ENCODE measurements at places on chromosomes 5 and 9.

DNA sequence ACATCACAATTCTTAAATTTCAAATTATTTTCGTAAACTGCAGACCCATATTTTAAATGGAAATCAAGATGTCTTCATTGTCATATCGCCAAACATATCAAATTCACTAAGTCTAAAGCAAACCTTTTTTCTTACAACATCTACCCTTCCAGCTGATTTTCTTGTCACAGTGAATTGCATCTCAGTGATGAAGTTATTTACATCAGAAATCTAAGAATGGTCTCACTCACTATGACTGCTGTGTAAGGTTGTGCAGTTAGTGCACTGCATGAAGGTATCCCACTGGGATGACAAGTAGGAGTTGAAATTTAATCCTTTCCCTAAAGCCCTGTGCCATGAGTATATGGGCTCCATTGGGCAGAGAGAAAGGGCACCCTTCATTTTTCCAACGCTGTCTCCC is 399.4 kb upstream of the ITGA1 start:
- DNase-seq: no peak

DNA sequence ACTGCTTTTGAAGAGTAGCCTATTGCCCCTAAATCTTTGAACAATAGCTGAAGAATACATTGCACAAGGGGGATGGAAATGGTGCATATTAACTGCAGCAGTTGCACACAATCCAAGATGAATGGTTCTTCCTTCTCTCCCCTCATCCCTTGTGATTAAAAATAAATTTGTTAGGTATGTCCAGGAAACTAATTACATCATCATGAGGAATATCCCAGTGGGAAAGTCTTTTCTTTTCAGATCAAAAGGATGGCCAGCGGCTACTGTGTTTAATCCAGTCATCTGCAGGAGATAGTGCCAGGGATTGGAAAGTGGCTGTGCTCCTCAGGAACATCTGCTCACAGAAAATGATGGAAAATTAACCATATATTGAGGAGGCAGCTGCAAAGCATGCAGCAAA is 508.4 kb upstream of the SEMA6A start:
- no peak for DNase-seq

DNA sequence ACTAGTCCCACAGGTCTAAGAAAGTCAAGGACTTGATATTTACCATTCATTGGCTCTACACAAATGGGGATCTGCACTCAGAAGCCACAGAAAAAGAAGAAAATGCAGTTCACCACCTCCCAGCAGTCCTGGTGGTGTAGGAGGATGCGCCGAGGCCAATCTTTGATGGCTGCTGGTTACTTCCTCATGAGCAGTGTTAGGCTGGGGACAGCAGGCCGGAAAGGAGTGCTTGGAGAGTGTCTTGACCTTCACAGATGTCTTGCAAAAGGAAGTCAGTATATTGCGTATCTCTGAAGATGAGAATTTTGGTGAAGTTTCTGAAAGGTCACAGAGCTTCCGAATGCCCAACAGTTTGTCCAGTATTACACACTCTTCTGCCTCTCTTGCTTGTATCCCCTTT is 597.0 kb downstream of the EBF1 start:
- DNase-seq: no peak

- DNase-seq: no peak
These were observed 46.1 kb downstream of the DCP2 start for GRCh38 chr5:113022661-113023060.

DNA sequence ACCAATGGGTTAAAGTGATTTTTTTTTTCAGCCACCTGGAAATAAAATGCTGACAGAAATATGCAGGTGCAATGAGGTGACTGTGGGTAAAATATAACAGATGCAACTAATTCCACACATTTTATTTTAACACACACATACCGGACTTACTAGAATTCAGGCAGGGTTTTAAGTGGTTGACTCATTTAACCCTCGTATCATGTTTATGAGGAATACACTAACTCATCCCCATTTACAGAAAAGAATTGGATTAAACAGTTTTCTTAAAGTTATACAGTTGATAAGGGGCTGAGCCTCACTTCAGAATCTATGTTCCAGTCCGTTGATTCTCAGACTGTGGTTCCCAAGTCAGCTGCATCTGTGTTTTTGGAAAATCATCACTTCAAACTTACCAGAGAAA is 207.5 kb downstream of the CHSY3 start:
- DNase-seq: no peak

DNA sequence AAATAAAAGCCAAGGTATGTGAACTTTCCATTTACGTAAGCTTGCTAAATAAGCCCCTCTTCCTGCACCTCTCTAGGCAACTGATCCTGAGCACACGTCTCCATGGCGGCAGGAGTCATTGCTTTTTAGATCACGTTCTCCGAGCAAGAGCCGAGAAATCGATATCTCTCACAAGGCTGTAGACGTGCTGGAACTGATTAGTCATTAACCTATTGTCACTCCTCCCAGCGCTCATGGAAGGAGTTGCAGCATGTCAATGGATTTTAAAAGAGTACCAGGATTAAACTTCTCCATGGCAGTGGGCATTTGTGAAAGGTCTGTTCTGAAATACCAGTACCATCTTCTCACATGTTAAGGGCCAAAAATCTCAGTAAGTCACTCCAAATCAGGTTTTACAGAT is 4.7 kb upstream of the ADCY2 start:
- no peak for DNase-seq

- no peak for DNase-seq
These were observed 132.7 kb upstream of the POU5F2 start for GRCh38 chr5:93874080-93874479.

DNA sequence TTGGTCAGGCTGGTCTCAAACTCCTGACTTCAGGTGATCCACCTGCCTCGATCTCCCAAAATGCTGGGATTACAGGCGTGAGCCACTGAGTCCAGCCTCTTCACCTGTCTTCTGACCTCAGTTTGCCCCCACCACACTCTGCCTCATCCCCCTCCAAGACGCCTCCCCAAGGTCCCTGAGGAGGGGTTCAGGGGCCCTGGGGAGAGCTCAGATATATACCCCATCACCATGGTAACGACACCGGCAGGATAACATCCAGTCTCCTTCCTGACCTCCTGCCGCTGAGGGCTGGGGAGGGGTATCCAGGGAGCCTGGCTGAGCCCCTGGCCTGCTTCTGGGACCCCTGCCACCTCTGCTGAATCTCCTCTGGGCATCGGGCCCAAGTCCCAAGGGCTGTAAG is 19.7 kb upstream of the PSD2 start:
- DNase-seq: no peak

DNA sequence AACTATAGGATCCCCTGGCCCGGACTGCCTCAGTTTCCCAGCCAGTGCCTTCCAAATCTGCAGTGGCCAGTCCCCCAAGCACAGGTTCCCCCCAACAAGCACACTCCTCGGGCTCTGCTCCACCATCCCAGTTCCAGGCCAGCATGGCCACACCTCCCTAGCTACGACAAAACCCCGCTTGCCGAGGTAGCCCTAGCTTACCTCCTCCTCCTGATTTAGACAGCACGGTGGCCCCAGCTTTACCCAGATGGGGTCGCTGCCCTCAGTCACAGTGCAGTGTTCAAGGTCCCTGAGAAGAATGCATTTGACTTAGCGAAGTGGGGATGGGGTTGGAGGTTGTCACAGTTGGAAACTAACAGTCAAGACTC is 40.8 kb upstream of the GARNL3 start:
- no peak for DNase-seq

DNA sequence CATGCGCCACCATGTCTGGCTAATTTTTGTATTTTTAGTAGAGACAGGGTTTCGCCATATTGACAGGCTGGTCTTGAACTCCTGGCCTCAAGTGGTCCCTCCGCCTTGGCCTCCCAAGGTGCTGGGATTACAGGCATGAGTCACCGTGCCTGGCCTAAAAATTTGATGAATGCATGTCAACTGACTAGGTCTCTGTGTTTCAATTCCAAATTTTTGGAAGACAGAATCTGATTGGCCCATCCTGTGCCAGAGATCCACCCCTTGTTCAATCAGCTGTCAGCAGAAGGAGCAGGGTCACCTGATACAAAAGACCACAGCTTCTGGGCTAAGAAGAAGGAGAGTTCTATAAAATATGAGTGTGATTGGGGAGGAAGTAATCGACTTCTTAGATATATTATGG is 43.5 kb upstream of the COL15A1 start:
- no peak for DNase-seq

GRCh38 chr5:180395540-180396274 is 42.6 kb upstream of the GFPT2 start:
- DNase-seq: no peak

GRCh38 chr5:115872447-115872846 is 30.7 kb downstream of the AP3S1 start:
- DNase-seq: no peak

DNA sequence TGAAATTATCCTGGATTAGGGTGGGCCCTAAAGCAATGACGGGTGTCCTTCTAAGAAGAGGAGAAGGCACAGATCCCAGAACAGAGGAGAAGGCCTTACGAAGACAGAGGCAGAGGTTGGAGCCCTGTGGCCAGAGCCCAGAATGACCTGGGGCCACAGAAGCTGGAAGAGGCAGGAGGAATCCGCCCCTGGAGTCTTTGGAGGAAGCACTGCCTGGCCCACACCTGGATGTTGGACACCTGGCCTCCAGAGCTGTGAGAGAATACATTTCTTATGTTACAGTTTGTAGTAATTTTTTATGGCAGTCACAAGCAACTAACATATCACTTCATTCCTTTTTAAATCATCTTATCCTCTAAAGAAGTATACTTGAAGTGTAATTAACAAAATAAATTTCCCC is 8.5 kb downstream of the MRPL36 start:
- DNase-seq: no peak

- no peak for DNase-seq
These were observed 31.7 kb downstream of the UBE2QL1 start for GRCh38 chr5:6480133-6481051.

DNA sequence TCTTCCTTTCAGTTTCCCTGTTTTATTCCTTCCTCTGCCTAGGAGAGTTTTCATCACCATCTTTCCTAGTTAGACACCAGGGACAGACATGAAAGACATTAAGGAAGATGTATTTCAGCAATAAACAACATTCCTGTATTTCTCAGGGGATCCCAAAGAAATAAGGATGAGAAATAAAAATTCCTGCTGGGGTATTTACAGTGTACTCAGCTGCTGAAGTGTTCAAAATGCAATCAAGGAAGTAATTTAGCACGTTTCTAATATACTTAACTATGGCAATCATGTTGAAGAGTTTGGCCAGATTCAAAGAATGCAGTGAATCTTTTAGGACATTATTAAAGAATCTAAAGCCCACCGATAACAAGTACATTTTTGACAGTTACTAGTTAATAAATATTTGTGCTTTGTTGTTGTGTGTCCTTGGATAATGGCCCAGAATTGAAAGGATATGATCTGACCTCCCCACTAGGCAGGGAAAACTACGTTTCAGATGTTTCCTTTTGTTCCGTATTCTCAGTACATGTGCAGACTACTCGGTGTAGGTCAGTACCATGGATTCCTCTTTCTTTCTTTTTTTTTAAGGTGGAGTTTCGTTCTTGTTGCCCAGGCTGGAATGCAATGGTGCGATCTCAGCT is 46.8 kb downstream of the INIP start:
- DNase-seq: no peak

GRCh38 chr9:88544245-88544644 is 9.3 kb downstream of the NXNL2 start:
- DNase-seq: no peak

DNA sequence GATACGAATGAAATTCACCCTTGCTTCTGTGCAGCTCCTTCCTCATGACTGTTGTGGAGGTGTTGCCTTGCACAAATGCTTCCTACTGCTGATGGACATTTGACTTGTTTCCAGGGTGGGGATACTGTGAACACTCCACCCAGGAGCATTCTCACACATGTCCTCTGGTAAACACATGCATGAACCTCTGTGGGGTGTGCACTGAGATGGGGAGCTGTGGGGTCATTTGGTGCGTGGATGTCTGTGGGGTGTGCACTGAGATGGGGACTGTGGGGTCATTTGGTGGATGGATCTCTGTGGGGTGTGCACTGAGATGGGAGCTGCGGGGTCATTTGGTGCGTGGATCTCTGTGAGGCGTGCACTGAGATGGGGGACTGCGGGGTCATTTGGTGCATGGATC is 72.9 kb upstream of the IRX4 start:
- DNase-seq: no peak

DNA sequence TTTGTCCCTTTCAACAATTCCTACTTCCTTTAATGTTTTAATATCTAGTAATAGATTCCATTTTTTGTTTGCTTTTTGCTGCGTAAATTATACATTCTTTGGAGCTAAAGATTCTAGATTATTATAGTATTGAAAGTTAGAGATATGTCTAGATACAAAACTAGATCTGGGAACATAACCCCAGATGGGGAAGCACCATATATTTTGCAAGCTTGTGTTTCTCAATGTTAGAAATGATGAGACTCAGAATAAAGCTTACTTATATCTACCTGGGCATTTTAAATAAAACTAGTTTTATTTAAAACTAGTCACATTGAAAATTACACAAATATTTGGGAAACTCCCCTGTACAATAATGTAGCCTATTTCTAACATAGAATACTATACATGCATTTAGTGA is 32.2 kb downstream of the TRIO start:
- no peak for DNase-seq

- DNase-seq: no peak
These were observed 11.6 kb downstream of the SRD5A1 start for GRCh38 chr5:6644794-6645241.

DNA sequence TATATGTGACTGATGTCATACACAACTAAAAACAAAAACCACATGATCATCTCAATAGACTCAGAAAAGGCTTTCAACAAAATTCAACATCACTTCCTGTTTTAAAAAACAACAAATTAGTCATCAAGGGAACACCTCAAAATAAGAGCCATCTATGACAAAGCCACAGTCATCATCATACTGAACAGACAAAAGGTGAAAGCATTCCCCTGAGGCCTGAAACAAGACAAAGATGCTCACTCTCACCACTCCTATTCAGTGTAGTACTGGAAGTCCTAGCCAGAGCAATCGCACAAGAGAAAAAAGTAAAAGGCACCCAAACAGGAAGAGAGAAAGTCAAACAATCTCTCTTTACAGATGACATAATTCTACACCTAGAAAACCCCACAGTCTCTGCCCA is 893.5 kb upstream of the EDIL3 start:
- DNase-seq: no peak

DNA sequence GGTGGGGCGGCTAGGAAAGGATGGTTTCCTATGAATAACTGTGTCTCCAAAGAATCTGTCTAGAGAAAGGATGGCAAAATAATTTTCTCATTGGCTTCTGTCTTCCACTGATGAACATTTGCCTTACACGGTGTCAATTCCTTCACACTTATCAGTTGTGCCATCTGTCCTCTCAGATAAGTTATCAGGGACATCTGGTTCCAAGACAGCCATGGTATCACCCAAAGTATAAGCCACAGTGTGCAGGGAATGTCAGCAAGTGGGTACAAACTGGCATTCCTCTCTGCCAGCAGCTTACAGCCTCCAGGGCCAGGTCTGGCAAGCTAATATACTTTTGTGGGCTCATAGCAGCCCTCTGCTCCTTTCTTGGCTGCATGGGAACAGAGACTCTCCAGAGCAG is 1092.0 kb downstream of the EFNA5 start:
- DNase-seq: no peak
